Stimulated activated CD4-positive, alpha-beta T cell treated with anti-CD3 and anti-CD28 coated beads, Interleukin-12 subunit alpha, Interleukin-12 subunit beta, amount 100 ng/mL, for 48 hours (primary cell): ENCODE measurements at places on chromosomes 4 and X.

DNA sequence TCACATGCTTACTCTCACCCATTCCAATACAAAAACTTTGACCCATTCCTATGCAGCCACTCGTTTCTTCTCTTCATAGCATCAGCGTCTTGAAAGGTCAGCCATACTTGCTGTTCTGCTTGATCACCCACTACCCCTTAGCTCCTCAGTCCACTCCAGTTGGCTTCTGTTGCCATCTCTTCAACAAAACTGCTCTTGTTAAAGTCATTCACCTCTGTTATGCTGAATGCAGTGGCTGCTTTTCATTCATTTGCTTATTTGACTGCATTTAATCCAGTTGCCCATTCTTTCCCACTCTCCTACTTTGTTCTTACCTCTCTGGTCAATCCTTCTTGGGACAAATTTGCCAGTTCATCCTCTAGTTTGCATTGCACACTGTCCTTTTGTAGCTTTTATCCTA, 24.9 kb downstream of the CEP135 start:
- DNase-seq = no peak

- DNase-seq = no peak
These were observed 13.8 kb upstream of the UVSSA start for GRCh38 chr4:1333256-1333655.

- no peak for DNase-seq
These were observed 186.9 kb upstream of the SPOCK3 start for GRCh38 chr4:167421201-167421600.

DNA sequence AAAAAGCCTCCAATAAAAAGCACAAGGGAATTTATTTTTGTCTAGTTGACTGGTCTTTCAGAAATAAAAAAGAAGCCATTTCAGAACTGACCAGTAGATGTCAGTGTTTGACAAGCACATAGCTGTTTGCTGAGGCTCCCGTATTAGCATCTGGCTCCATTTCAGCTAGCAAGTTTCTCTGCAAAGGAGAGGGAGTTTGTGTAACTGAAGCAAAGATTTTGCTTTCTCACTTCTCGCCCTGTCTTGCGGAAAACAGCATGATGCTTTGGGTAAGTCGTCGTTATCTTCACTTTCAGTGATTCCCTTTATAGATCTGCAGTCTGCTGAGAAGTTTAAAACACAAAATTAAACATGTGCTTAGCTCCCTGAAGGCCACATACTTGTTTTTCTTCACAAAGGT, 85.5 kb downstream of the CT47B1 start:
- no peak for DNase-seq

DNA sequence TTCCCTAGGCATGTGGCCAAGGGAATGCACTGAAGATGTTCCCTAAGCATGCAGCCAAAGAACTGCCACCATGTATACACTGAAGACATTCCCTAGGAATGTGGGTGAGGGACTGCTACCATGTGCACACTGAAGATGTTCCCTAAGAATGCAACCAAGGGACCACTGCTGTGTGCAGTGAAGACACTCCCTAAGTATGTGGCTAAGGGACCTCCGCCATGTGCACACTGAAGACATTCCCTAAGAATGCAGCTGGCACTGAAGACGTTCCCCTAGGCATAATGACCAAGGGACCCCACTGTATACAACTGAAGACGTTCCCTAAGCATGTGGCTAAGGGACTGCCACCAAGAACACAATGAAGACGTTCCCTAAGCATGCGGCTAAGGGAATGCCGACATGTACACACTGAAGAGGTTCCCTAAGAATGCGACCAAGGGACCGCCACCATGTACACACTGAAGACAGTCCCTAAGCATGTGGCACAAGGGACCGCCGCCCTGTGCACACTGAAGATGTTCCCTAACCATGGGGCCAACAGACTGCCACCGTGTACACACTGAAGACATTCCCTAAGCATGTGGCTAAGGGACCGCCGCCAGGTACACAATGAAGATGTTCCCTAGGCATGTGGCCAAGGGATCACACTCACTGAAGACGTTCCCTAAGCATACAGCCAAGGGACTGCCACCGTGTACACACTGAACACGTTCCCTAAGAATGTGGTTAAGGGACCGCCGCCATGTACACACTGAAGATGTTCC, 25.6 kb downstream of the DHRSX start:
- no peak for DNase-seq

DNA sequence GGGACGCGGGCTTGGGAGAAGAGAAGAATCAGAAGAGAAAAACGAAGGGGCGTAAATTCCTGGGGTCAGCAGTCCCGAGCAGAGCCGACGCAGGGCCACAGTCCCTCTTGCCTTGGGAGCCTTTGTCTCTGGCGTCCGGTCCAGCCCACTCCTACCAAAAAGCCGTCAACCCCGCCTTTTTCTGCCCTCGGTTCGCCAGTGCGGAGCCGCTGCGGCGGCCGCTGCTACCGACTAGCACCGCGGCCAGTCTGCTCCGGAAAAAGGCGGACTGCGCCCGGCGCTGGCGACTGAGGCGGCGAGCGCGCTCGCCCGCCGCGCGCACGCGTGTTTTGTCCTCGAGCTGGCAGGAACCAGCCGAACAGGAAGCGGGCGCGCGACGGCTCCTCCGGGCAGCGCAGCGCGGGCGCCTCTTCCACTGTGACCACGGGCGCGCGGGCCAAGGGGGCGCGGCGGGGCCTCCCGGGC, 502 bp downstream of the HNRNPDL start:
- DNase-seq = no peak

DNA sequence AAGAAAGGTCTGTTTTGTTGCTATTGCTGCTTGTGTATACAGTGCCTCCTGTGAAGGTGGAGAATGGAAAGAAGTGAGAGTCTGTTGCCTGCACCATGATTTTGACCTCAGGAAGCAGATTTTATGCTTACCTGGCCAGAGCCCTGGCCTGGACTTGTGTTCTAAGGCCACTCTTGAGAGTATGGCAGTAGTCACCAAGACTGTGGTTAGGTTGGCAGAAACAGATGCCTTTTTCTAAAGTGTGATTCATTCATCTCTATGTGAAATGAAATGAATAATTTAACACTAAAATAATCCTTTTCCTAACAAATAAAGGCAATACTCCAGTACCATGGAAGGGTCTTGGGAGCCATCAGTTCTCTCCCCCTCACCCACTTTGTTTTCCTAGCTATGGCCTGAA, 161.8 kb downstream of the DCLK2 start:
- DNase-seq = no peak

DNA sequence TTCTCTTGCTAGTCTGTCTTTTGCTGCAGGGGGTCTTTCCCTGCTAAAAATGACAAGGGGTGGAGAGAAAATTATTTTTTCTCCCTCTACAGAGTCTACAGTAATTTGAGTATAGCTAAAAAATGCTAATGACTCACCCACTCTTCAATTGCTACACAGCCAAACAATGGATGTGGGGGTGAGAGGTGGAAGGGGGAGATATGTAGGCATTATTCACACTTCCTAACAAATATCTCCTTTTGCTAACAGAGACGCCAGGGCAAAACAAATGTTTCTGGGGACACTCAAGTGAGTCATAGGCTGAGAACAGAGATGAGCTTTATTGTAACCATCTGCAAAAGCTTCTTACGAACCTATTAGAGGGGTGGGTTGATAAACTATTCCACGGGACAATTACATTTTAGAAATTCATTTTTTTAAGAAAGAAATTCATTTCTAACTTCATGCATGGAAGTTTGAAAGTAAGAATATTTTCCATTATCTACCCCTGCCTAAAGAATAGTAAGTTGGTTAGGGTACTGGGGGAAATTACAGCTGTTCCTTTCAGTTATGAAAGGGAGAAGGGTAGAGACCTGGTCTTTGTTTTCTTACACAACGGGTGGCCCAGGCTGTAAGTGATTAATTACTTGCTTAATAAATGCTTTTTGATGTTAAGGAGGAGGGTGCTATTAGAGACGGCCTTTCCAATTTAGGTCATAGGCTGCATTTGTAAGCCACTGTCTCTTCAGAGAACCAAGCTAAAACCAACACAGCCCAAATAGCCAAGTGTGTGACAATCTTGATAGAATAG, 12.8 kb downstream of the SCD5 start:
- no peak for DNase-seq

- DNase-seq = no peak
These were observed 239.4 kb downstream of the FAM47A start for GRCh38 chrX:33892670-33893069.

- no peak for DNase-seq
These were observed 11.4 kb upstream of the TIMM8A start for GRCh38 chrX:101359966-101360365.

GRCh38 chrX:17328837-17329236, 46.2 kb upstream of the NHS start:
- no peak for DNase-seq

DNA sequence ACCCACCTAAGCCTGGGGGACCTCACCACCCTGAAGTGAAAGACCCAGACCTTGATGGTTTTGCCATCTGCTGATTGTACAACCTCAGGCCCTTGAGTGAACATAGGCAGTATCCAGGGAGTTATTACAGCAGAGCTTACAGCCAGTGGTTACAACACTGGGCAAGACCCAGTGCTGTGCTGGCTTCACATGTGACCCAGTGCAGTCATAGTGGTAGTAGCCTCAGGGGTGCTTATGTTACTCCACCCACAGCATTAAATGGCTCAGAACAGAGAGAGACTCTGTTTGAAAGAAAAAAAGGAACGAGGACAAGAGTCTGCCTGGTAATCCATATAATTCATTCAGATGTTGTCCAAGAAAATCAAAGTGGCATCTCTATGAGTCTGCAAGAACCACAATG, 45.2 kb upstream of the DACH2 start:
- DNase-seq = no peak

GRCh38 chr4:73690051-73690738, 50.2 kb upstream of the CXCL8 start:
- DNase-seq = no peak

- no peak for DNase-seq
These were observed 14.3 kb downstream of the ANTXR2 start for GRCh38 chr4:80058740-80059139.

- DNase-seq = no peak
These were observed 399.5 kb downstream of the NKX6-1 start for GRCh38 chr4:84099599-84099998.

DNA sequence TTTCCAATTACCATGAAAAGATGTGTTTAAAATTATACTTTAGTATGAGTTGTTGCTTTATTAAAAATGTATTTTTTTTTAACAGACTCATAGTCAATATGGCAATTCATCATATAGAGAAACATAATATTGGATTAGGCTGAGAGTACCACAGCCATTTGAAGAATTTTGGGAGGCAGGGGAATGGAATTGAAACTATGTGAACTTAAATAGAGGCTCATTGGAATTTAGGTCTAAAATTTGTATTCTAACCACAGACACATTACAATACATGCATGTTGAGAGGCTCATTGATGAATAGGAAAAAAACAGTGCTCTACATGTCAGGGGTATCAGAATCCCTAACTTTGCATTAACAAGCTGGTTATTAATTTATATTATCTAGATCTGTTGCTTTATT, 269.6 kb downstream of the DKK2 start:
- no peak for DNase-seq

- DNase-seq = no peak
These were observed 11.5 kb downstream of the SH3RF1 start for GRCh38 chr4:169259271-169259670.

- DNase-seq = no peak
These were observed 45.1 kb downstream of the IGFBP7 start for GRCh38 chr4:57064811-57065711.

GRCh38 chr4:187562345-187562744, 433.2 kb upstream of the ZFP42 start:
- no peak for DNase-seq

GRCh38 chr4:92519727-92520126, 216.0 kb downstream of the GRID2 start:
- no peak for DNase-seq

DNA sequence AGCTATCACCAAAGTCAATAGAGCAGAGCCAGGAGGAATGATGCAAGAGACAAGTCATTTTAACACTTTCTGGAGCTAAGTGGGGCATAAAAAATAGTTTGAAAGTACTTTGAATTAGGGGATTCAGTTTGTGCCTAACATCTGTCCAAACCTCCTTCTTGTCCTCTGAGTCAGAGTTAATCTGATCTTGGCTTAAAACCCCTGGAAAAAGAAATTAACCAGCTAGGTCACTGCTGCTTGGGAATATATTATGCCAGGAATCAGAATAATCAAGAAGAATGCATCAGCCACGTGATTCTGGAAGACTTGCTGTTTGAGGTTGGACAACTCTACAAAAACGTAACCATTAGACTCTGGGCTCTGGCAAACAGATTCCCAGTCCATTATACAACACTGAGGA, 45.3 kb upstream of the EDA2R start:
- no peak for DNase-seq

- DNase-seq = no peak
These were observed 131.7 kb downstream of the STAG2 start for GRCh38 chrX:124093222-124093621.

DNA sequence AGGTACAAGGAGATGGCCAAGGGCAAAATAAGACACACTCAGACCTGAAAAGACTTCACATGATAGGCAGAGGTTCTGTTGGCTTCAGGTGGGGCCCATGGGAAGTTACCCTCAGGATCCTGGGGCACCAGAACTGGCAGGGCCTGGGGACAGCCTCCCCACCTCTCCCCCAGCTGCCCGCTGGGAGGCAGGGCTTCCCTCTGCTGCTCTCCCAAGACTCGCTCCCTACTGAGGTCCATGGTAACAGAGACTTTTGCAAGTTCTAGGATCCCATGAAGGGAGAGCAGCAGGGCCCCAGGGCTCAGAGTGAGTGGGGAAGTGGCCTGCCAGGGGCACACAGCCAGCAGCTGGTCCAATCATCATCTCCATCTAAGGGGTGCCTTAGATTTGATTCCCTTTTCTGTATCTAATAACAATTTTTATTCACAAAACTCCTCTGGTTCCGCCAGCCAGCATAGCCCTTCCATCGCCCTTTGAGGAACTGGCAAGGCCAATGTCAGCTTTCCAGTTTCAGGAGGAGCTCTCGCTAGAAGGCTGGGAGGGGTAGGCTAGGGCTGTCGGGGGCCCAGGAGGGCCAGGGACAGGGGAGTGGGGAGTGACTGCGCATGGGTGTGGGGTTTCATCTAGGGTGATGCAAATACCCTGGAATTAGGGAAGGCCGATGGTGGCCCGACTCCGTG, 78.2 kb downstream of the SLC2A9 start:
- no peak for DNase-seq
